ENCODE measurements at places on chromosomes 5 and 9. TPM values are rescaled to one million over a fixed set of nuclear protein-coding genes. Genes with fewer than 3 reads are reported as not detected.

The PCDHA7 gene
- total RNA-seq: 0.38 TPM

The PALM2AKAP2 gene
- 0.30 TPM for total RNA-seq

The QSOX2 gene
- 10.2 TPM for total RNA-seq

The OTULINL gene
- 3.3 TPM for total RNA-seq

- H3K36me3 ChIP-seq: no peaks in the 10 kb centered on the region
- H3K4me1 ChIP-seq: no peaks in the 10 kb centered on the region
- DNase-seq: no peak
- H3K4me3 ChIP-seq: no peak overlapping the region
- H3K27ac ChIP-seq: no peak overlapping the region
- no peaks in the 10 kb centered on the region for H3K27me3 ChIP-seq
Observed at GRCh38 chr5:114101153-114101552, 260.7 kb upstream of the KCNN2 start.

DNA sequence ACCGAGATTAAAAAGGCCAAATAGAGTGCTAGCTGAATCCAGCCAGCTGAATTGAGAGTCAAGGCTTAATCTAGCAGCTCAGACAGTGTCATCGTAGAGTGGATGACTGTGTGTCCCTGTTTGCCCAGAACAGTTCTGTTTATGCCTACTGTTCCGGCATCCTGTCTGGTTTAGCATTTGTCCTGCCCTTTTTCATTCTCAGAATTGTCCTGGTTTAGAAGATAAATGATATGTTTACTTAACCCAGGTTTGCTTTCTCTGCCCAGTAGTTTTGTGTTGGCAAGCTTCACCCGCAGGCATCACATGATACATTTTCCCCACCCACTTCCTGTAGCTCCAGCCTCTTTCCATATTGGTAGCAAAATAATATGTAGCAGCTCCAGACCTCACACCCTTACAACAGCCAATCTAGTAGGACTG lies 41.3 kb upstream of the ZSWIM6 start:
- no peaks in the 10 kb centered on the region for H3K27me3 ChIP-seq
- H3K36me3 ChIP-seq: no peaks in the 10 kb centered on the region
- no peak overlapping the region for H3K4me3 ChIP-seq
- no peak overlapping the region for H3K27ac ChIP-seq

GRCh38 chr9:4088679-4089078 lies 211.2 kb downstream of the GLIS3 start:
- H3K27me3 ChIP-seq: no peaks in the 10 kb centered on the region
- no peak overlapping the region for H3K4me3 ChIP-seq
- no peaks in the 10 kb centered on the region for H3K36me3 ChIP-seq
- H3K27ac ChIP-seq: no peak overlapping the region

- no peak overlapping the region for H3K4me3 ChIP-seq
- no peaks in the 10 kb centered on the region for H3K4me1 ChIP-seq
- no peak overlapping the region for H3K27ac ChIP-seq
Observed at GRCh38 chr5:89003563-89004036, 120.6 kb upstream of the MEF2C start.
